ENCODE measurements at places on chromosomes 2 and 18.

- no peak for DNase-seq
Measured at GRCh38 chr2:27251766-27252165, 11.1 kb downstream of the SLC30A3 start.

- no peak for DNase-seq
Measured at GRCh38 chr18:13573750-13574149, 152.6 kb downstream of the FAM210A start.

GRCh38 chr2:53450923-53451322, 316.7 kb upstream of the CHAC2 start:
- DNase-seq, result no peak

- no peak for DNase-seq
Measured at GRCh38 chr18:305003-305501, 37.2 kb upstream of the THOC1 start.

GRCh38 chr2:36964496-36965058, 1.8 kb downstream of the STRN start:
- no peak for DNase-seq

DNA sequence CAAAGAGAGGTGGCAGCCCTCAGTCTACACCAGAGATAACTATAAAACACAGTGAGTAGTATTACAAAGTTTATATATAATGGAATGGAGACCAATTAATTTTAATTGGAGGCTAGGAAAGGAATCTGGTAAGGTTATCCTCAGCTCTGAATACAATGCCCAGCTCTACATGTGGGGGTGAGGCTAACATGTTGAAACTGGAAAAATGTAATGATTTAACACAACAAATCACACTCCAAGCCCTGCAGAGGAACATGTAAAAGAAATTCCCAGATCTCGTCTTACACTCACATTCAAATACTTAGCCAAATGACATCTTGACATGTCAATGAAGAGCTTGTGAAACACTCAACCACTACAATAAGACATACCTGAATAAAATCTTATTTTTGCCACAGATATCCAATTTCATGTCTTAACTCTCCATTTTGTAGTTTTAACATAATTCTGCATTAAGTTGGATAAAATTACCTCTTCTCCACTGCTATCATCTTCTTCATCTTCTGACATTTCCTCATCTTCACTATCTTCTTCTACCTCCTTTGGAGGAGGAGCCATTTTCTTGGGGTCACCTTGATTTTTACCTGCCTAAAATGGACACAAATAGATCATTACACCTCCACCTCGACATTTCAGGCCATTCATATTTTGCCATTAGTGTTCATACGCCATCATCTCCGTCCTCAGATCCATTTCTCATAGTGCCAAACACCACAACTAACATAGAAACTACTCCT, 1.4 kb downstream of the NCL start:
- DNase-seq, result no peak

DNA sequence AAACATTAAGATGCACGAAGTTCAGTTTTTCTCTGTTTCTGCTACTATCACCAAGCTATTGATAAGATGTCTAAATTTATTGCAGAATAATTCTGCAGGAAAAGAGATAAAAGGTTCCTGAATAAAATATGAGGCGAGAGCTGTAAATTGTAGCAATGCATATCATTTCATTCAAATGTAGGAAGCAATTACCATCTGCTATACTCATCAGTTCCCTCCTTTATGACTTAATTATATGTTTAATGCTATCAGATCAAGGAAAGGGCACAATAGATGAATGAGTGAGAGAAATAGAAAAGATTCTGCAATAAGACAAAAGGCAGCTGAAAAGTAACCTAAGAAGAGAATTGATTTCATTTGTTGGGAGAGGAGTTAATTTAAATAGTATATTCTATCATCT, 108.2 kb upstream of the GALNT5 start:
- DNase-seq, result no peak

DNA sequence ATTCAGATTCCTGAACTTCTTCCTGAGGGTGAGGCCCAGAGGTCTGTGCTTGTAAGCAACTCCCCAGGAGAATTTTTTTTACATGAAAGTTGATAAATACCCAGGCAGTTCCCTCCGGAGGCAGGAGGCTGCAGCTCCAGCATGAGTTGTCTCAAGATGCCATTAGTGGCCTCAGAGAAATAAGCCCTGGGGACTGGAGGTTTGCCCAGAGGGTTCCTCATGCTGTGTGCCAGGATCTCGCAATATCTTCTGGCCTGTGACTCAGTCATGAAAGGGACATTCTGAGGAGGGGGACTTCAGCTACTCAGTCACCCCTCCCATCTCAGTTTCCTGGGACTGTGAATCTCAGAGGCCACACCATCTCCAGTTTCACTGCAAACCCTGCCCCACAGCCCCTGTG, 49.9 kb downstream of the LYPD1 start:
- no peak for DNase-seq

GRCh38 chr2:20381457-20381856, 30.8 kb upstream of the PUM2 start:
- no peak for DNase-seq

DNA sequence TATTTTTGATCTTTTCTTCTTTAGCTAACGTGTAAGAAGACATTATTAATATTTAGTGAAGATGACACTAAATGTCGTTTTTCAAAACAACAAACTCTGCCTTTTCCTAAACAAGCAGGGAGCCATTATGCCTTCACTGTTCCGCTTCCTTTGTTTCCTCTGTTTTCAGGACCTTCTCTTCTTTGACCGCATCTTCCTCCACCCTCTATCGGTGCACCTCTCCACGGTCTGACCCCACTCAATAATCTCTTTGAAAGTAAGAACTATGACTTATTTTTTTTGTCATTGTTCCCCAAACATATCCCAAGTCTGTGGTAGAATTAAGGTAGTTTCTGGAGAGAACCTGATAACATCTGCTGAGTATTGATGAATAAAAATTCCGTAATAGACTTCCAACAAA, 5.8 kb upstream of the SCN1A start:
- DNase-seq, result no peak

DNA sequence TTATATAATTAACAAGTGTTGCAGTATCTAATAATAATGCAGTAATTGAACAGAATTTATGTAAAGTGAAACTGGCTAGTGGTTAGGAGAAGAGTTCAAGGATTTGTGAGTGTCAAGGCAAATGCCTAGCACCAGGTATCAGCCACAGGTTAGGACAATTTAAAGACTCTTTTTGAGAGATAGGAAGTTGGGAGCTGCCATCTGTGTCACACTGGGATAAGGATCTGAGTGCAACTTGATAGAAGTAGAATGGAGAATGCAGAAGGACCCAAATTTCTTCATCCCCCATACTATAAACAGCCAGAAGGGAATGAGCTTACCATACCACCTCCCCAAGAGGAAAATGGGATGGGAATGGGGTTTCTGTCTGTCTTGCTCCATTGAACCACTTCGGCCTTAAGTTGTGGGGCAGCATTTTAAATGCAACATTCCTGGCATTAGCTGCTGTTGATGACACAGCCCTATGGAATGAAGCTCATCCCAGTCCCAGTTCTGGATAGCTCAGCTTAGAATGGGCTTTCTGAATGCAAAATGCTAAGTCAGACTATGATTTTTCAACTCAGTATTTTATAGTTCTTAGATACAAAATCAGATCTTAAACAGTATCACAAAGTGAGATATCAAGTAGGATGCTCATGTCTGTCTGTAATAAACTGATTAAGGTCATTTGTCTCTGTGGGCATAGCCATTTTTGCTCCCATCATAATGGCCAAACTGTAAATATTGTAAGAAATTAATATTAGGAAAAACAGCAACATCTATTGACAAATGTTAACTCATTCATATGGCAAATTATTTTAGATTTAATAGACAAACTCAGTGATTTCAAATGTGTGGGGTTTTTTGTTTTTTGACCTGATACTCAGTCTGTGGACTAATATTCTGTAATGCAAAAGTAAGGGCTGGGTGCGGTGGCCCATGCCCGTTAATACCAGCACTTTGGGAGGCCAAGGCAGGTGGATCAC, 44.0 kb downstream of the GPR155 start:
- no peak for DNase-seq

DNA sequence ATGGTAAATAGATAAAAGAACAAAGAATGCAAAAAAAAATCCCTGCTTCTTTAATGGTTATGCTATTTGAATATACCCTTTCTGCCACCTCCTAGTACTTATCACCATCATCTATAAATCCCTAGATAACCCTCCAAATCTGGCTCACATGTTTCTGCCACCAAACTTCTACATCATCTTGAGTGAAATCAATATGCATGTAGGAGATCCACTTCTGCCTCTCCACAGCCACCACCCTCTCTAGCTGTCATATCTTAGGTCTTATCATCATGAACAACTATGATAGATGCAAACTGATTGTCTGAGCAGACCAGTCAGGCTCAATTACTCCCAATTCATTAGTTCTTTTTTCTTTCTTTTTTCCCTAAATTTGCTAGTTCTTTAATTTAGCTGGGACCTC, 55.3 kb downstream of the STRN start:
- no peak for DNase-seq

DNA sequence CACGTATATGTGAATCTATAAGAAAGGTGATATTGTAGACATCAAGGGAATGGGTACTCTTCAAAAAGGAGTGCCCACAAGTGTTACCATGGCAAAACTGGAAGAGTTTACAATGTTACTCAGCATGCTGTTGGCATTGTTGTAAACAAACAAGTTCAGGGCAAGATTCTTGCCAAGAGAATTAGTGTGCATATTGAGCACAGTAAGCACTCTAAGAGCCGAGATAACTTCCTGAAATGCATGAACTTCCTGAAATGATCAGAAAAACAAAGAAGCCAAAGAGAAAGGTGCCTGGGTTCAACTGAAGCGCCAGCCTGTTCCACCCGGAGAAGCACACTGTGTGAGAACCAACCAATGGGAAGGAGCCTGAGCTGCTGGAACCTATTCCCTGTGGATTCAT, 101.0 kb downstream of the HS6ST1 start:
- DNase-seq, result no peak

DNA sequence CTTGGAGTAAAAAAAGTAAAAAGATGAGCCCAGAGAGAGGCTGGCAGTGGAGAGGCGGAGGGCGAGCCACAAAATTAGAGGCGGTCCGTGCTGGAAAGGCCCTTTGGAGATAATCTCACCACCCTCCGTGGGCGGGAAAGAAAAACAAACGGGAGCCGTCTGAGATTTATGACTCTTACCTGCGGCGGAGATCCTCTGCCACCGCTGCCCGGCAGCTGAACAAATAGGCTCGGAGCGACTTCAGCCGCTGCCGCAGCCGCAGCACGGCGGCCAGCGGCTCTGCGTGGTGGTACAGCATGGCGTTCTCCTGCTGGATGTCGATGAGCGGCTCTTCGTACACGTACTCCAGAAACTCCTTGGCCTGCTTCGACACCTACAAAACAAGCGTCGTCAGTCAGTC, 94.6 kb downstream of the PLEKHM3 start:
- DNase-seq, result no peak
